ENCODE measurements at places on chromosomes 7 and 10.

DNA sequence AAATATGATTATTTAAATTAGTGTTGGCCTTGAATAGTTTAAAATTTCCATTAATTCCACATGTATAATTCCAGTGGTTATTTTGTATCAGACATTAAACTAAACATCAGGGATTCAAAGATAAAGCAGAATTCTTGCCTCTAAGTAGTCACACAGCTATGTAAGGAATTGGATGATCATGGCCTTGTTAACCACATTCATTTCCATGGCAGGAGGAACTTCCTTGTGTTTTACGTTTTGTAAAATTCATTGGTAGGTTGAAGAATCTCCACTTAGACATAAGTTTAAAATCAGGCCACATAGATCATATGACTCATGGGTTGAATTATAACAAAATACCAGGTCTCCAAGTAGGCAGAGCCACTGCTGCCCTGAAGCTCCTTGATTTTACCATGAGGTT lies 289.7 kb downstream of the PLXDC2 start:
- no peak for DNase-seq

- DNase-seq: no peak
Observed at GRCh38 chr10:78292982-78293865, 259.6 kb downstream of the RPS24 start.

DNA sequence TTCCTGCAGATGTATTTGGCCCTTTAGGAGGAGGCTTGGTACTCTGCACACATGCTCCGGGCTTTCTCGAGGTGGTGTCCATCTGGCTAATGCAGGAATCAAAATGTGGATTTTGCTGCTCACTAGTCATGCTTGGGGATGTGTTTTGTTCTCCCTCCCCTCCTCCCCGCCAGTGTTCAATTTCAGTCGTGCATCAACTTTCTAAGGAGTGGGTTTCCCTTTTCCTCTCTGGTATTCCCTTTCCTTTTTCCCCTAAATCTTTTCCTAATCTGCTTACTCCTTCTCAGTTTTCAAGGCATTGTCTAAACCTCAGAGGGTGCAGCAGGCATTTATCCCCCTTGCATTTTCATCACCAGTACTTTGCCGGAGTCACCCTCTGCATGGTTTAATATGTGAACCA lies 201.8 kb downstream of the CCDC3 start:
- DNase-seq: no peak

DNA sequence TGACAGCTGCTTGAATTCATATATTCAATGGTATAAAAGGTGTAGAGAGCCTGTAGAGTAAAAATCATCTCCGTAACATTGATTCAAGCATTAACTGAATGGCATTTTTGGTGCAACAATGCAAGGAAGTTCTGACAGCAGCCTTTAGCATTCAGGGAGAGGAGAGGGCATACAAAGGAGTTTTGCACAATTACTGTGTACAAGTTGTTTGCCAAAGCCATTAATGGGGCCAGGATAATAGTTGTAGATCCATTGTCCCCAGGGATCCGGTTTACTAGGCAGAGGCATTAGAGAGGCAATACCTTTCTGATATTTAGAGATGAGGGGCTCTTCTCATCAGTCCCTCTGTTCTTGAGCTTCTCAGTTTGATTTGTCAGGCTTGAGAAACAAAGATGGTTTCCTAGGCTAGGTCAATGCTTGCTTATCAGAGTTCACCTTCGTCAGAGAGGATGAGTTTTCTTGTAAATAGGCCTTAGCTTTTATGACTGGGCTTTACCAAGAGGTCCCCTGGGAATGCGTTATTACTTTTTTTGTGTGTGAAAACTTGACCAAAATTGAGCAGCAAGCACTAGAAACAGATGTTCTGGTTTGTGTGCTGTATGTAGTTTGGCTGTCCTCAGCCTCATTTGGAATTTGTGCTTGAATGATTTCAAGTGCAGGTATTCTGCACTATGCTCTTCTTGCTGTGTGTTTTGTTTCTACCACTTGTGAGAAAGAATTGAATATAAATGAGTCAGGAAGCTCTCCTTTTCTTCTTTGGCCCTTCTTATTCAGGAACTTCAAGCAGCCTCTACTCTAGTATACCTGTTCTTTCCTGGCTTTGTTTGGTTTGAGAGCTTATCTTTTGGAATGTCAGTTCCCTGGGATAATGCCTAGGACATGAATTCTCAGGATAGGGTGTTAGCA lies 32.0 kb downstream of the SND1 start:
- no peak for DNase-seq
